8988T (cell line): ENCODE measurements at places on chromosomes 6 and 20.

DNA sequence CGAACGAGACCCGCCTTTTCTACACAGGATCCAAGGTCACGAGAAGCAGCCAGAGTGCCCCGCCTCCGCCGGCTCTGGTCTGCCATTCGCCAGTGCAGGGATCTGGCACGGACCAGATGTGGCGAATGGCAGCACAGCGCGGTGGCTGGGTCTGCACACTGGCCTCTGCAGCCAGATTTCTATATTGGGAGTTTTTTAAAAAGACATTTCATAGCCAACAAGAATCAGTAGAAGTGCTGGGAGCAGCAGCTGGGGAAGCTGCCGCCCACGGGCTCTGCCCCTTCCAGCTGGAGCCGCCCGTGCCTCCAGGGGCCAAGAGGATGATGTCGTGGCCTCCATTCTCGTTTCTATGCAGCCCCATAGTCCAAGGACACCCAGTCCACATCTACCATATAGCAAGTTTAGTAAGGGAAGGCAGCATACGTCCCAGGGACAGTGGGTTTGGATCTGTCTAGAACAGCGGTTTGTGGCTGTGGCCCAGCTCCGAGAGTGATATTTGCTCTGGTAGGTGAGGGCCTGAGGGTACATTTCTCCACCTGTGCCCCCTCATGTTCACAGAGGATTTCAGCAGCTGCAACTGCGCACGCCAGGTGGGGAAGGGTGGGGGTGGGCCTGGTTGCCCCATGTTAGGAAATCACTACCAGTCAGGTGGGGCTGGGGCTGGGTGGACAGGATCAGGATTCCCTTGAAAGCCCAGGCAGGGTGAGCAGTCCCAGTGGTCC is 333.7 kb downstream of the ZFAND3 start:
- no peak for DNase-seq

GRCh38 chr6:18976091-18976490 is 588.9 kb downstream of the RNF144B start:
- DNase-seq: no peak

- no peak for DNase-seq
Measured at GRCh38 chr6:169101981-169102380, 151.7 kb downstream of the THBS2 start.

DNA sequence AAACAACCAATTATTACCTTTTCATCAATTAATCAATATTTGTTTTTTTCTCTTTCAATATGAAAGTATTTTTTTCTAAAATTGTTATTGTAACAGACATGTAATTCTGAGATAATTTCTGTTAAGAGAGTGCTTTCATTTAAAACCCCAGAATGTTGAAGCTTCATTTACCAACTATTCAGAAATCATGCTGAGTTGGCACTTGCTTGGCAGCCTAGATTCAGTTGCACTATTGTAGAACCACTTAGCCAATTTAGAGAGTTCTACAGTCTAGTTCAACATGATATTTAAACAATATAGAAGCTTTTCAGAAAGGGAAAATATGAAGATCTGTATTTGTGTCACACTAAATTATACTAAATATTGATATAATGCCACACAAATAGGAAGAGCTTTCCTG is 56.1 kb upstream of the NKAIN2 start:
- no peak for DNase-seq

DNA sequence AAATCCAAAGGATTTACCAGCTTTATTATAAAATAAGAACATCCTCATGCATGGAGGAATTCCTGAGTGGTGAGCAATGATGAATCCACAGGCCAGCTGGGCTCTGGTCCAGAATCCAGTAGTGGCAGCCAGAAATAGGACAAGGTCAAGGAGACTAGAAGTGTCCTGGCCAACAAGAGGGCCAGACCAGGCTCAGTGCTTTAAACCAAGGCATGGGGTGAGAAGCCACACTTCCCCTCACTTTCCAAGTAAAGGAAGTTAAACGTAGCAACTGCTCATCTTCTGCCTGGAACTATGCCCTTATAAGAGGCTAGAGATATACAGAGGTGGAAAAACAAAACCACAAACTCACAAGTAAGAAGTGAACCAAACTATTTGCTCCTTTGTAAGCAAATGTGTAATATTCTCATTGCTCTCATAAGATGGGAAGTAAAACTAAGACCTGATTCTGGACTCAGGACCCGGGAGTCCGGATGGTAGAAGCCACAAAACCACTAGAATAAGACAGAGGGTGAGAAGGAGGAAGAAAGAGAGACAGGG is 253.2 kb downstream of the UST start:
- no peak for DNase-seq

DNA sequence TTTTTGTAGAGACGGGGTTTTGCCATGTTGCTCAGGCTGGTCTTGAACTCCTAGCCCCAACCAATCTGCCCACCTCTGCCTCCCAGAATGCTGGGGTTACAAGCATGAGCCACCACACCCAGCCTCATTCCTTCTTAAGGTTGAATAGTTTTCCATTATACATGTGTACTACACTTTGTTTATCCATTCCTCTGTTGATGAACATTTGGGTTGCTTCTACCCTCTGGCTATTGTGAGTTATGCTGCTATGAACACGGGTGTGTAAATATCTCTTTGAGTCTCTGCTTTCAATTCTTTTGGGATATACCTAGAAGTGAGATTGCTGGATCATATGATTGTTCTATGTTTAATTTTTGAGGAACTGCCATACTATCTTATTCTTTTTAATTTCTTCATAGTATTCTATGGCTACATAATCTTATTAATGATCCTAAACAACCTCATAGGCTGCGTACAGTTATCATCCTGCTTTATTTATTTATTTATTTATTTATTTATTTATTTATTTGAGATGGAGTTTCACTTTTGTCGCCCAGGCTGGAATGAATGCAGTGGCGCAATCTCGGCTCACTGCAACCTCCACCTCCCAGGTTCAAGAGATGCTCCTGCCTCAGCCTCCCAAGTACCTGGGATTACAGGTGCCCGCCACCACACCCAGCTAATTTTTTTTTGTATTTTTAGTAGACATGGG is 49.2 kb upstream of the TLDC2 start:
- DNase-seq: no peak

GRCh38 chr6:102356170-102356569 is 962.7 kb downstream of the GRIK2 start:
- no peak for DNase-seq

DNA sequence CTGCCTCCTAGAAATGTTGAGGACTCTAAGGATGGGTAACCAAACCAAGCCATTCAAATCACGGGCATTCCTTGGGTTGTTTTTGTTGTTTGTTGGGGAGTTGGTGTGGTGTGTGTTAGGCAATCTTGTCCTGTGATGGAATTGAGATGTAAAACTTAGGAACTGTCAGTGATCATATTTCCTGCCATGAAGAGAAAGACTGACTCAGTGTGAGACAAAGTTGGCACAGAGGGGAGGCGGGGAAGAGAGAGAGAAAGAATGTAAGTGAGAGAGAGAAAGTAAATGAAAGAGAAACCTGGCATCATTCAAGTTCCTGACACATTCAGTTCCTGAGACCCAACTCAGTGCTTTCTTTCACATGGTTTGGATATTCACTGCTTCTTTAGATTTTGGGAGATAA is 21.6 kb upstream of the FBXO30 start:
- DNase-seq: no peak

GRCh38 chr6:15995493-15995892 is 133.4 kb upstream of the MYLIP start:
- no peak for DNase-seq

DNA sequence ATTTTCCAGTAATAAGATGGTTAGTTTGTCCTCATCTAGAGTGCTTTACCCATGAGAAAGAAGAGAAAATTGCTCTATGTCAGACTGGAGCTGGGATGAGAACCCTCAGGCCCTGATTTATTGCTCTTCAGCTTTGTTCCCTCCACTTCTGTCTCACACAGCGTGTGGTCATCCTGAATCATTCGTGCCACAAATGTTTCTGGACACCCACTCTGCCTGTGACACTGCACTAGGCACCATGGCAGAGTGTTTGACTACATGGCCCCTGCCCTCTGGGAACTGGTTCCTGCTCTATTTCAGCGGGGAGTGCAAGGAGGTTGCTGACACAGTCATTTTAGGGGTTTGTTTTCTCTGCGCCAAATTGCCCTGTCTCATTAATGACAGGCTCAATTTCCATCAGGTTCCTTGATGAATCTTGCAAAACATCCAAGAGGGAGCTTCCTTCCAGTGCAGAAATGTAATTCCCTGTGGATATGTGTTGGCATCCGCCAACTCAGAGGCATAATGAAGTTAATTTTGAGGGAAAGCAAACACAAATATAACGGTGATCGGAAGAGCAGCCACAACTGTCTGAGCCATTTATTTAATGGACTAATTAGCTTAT is 207.5 kb downstream of the CLIC5 start:
- DNase-seq: no peak

DNA sequence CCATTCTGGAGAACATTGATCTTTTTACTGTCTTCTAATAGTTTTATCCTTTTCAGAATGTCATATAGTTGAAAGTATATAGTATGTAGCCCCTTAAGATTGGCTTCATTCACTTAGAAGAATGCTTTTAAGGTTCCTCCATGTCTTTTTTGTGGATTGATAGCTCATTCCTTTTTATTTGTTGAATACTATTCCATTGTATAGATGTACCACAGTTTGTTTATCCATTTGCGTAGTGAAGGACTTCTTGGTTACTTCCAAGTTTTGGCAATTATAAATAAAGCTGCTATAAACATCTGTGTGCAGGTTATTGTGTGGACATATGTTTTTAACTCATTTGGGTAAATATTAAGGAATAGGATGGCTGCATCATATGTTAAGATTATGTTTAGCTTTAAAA is 27.8 kb downstream of the ABT1 start:
- DNase-seq: no peak

DNA sequence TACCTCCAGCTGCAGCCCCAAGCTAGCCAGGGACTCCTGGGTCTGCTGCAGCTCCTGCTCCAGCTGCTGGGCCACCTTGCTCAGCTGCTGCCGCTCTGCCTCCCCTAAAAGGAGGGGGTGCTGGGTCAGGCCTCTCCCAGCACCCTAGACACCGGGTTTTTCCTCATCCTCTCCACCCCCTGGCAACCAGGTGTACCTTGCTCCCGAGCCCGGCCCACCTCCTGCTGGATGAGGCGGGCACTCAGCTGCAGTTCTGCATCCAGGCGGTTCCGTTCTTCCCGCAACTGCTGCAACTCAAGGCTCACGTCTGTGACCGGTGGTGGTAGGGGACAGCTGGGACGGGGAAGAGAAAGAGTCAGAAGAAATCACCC is 6.1 kb upstream of the PSORS1C2 start:
- no peak for DNase-seq

DNA sequence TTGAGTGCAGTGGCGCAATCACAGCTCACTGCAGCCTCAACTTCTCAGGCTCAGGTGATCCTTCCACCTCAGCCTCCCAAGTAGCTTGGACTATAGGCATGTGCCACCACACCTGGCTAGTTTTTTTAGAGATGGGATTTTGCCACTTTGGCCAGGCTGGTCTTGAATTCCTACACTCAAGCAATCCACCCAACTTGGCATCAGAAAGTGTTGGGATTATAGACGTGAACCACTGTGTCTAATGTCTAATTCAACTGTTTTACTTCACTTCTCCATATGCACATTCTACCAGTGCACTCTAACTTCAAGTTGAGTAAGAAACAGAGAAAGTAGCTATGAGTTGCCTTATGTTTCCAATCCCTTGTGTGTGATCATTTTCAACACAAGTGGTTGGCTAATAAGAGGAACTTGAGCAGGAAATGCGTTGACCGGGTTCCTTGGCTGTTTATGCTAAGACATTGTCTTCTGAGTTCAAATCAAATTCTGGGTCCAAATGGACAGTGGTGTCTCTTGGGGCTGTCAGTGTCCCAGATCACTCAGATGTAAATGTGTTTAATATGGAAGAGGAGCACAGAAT is 23.9 kb downstream of the ZNF337 start:
- DNase-seq: no peak

GRCh38 chr20:57977569-57977968 is 250.9 kb downstream of the ANKRD60 start:
- DNase-seq: no peak

DNA sequence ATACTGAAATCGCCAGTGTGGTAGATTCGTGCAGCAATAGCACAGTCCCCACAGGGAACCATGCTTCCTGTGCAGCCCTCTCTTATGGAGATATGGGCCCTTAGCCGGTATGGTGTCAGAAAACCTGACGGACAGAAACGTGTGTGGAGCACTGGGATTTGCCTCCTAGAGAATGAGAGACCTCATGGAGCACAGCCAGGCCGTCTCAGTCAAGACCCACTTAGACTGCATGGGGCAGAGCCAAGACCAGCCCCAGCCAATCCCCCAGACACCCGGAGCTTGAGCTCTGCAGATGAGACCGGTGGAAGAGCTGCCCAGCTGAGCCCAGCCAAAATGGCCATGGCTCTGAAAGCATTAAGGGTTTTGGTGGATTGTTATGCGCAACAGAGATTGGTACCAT is 163.7 kb downstream of the DLL1 start:
- DNase-seq: no peak

DNA sequence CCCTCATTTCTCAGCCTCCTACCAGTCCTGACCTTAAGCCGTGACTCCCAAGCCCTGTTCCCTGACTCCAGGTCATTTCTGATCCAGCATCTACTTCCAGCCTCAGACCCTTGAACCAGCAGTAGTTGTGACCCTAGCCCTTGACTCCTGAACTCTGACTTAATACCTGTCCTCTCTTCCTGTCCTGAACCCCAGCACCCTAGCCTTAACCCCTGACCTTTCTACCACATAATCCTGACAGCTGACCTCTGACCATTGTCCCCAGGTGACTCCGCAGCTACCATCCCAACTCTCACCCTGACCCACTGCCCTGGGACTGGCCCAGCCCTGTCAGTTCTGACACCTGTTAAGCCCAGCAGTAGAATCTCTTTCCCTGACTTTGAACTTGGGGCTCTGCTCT is 42.1 kb downstream of the MYH7B start:
- no peak for DNase-seq

DNA sequence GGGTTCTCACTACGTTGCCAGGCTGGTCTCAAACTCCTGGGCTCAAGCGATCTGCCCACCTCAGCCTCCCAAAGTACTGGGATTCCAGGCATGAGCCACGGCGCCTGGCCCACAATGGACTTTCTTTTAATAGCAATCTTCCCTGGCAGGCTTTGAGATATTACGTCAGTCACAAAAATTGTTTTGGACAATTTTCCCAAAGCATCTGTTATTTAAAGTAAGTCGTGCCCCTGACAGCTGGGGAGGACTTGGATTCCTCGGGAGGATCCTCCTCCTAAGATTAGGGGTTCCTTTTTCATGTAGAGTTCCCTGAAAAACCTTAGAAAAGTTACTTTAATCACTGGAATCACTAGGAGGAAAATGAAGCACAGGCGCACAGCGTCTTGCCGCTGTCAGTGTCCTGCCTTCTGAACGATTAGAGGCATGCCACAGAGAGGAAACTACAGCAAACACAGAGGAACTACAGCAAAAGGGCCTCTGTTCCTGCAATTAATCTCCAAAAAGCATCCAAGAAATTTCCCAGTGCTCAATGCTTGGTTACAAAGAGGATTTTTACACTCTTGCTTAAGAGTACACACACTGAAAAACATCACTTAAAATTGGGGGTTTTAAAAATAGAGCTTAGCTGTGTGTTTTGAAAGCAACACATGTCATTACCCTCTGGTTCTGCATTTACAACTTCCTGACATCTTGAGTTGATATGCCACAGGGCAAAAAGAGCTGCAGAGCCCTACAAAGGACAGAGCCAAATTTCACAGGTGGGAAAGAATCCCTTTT is 4.5 kb downstream of the ACSS1 start:
- DNase-seq: no peak
